ENCODE measurements at places on chromosomes 11 and 22. TPM values are rescaled to one million over a fixed set of nuclear protein-coding genes. Genes with fewer than 3 reads are reported as not detected.

DNA sequence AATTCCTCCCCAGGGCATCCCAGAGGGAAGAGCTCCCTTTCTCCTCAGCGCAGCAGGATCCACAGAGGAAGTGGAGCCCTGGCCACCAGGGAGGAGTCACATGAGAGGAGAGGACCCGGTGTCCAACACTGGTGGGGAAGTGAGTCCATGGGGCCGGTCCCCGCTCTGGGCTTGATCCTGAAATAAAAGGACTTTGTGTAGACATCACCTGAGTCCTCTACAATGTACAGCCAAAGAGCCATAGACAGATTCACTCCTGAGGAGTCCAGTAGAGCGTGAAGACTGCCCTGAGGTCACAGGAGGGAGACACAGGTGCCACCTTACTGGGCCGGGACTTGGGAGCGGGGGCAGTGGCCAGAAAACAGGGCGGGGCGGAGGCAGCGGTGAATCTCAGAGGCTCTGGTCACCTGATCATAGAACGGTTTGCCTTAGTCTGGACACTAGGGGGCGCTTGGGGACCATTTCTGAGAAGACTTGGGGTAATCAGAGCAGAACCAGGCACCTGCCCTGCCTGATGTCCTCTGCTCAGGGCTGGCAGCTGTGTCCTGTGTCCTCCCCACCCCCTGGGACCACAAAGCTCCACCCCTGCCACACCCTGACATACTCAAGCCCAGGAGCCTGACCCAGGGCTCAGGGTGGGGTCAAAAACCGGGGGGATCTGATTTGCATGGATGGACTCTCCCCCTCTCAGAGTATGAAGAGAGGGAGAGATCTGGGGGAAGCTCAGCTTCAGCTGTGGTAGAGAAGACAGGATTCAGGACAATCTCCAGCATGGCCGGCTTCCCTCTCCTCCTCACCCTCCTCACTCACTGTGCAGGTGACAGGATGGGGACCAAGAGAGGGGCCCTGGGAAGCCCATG is 112.7 kb downstream of the VPREB1 start:
- peaks cover 7% of the 10 kb centered on the region for H3K27me3 ChIP-seq
- no peaks in the 10 kb centered on the region for H3K36me3 ChIP-seq
- peak; percentile 65 for DNase-seq
- no peak overlapping the region for H3K27ac ChIP-seq
- H3K4me3 ChIP-seq = no peak overlapping the region
- no peaks in the 10 kb centered on the region for H3K4me1 ChIP-seq

GRCh38 chr11:122091835-122092234 is 24.2 kb downstream of the BLID start:
- peaks cover 39% of the 10 kb centered on the region for H3K36me3 ChIP-seq
- H3K27me3 ChIP-seq = no peaks in the 10 kb centered on the region
- H3K4me3 ChIP-seq = no peak overlapping the region
- no peak overlapping the region for H3K27ac ChIP-seq
- DNase-seq = no peak

DNA sequence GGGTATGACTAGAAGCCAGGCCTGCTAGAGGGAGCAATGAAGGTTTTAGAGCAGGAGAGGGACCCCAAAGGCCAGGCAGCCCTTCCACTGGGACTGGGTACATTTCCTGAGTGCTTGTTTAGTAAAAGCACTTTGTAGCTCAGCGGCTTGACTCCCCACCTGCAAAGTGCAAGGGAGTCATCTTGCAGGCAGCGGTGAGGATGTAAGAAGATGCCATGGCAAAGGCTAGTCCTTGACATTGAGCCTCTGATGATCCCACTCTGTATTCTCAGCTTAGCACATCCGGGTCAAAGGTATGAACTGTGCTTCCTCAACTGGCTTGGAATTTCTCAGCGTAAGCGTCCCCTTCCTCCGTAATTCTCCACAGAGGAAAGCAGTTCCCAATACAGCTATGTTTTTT is 3.1 kb upstream of the UBE2L3 start:
- no peaks in the 10 kb centered on the region for H3K36me3 ChIP-seq
- no peak overlapping the region for H3K4me3 ChIP-seq
- H3K27ac ChIP-seq = no peak overlapping the region
- no peaks in the 10 kb centered on the region for H3K27me3 ChIP-seq
- H3K4me1 ChIP-seq = peaks cover 11% of the 10 kb centered on the region

Gene TCN2
- 39.0 TPM for total RNA-seq

- DNase-seq = no peak
- no peak overlapping the region for H3K4me3 ChIP-seq
Measured at GRCh38 chr22:49812838-49813237, 14.8 kb downstream of the BRD1 start.

DNA sequence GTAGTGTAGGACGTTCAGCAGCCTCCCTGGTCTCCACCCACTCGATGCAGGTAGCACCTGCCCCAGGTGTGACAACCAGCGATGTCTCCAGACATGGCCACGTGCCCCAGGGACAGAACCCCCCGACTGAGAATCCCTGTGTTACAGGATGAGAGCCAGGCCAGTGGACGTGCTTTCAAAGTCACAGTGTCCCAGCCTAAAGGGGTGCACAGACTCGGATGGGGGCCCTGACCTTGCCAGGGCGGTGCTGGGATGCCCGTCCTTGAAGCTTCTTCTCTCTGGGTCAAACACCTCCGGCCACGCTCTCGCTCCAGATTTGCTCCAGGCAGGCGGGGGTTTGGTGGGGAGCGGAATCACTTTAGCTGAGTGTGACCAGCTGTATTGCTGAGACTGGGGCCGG is 23.3 kb upstream of the GAL start:
- no peaks in the 10 kb centered on the region for H3K36me3 ChIP-seq
- H3K27ac ChIP-seq = no peak overlapping the region
- H3K4me1 ChIP-seq = peaks cover 3% of the 10 kb centered on the region

DNA sequence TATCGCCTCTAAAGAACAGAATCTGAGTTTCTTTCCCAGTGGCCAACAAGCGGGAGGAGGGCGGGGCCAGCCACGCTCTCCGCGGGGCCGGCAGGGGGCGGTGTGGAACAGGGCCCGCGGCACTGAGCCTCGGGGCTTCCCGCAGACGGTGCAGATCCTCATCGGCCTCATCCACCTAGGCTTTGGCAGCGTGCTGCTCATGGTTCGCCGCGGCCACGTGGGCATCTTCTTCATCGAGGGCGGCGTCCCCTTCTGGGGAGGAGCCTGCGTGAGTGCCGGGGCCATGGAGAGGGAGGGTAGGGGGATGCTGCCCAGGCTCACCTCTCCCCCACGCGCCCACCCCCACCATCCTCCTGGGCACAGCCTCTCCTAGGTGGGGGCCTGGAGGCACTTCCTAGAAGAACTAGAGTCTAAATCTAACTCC is 10.7 kb downstream of the MS4A15 start:
- no peaks in the 10 kb centered on the region for H3K36me3 ChIP-seq
- no peaks in the 10 kb centered on the region for H3K4me1 ChIP-seq
- no peak overlapping the region for H3K4me3 ChIP-seq
- no peak overlapping the region for H3K27ac ChIP-seq
- H3K27me3 ChIP-seq = no peaks in the 10 kb centered on the region

- H3K4me1 ChIP-seq = no peaks in the 10 kb centered on the region
- DNase-seq = no peak
- H3K4me3 ChIP-seq = no peak overlapping the region
- no peaks in the 10 kb centered on the region for H3K36me3 ChIP-seq
- H3K27ac ChIP-seq = no peak overlapping the region
Measured at GRCh38 chr22:28015046-28015425, 96.0 kb upstream of the PITPNB start.

- peak; percentile 36 for DNase-seq
- no peak overlapping the region for H3K27ac ChIP-seq
- no peaks in the 10 kb centered on the region for H3K27me3 ChIP-seq
- no peak overlapping the region for H3K4me3 ChIP-seq
- no peaks in the 10 kb centered on the region for H3K4me1 ChIP-seq
Measured at GRCh38 chr11:113730887-113731726, 25.0 kb upstream of the TMPRSS5 start.

Gene RFPL1
- total RNA-seq = not detected

Gene STT3A
- total RNA-seq = 78.0 TPM

- H3K27ac ChIP-seq = no peak overlapping the region
- H3K4me1 ChIP-seq = peaks cover 12% of the 10 kb centered on the region
- H3K36me3 ChIP-seq = no peaks in the 10 kb centered on the region
Measured at GRCh38 chr22:43889201-43889859, 2.5 kb downstream of the PNPLA5 start.

DNA sequence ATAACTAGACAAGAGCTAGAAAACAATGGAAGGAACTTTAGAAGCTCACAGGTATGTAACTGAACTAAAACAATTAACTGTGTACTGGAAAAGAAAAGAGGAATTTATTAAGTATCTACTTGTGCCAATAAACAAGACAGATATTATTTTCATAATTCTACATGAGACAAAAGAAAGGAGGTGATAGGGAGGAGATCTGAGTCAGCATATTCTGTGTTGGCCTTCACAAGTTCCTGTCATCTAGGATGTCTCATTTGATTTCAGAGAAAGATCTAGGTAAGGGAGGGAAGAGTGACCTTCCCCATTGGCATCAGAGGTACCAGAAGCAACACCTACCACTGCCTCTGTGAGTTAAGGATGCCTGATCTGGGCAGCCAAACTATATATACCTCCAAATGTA is 34.8 kb upstream of the TEAD1 start:
- no peaks in the 10 kb centered on the region for H3K36me3 ChIP-seq
- H3K27me3 ChIP-seq = no peaks in the 10 kb centered on the region
- H3K4me1 ChIP-seq = no peaks in the 10 kb centered on the region

DNA sequence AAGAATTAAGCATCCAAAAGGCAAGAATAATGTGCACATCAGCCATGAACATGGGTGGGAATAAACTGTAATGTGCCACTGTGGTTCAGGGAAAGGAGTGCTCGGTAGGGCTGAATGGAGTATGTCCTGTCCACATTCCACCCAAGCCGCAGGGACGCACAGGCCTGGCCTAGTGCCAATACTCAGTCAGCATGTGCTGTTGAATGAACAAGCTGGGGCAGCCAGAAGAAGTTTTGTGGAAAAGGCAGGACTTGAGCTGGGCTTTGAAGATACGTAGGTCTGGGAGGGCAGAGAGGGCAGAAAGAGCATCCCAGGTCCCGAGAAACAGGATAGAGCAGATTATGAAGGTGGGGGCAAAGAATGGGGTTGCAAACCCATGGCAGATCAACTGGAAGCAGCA is 60.0 kb upstream of the PLET1 start:
- peaks cover 13% of the 10 kb centered on the region for H3K4me1 ChIP-seq
- peak; percentile 55 for DNase-seq
- H3K27me3 ChIP-seq = no peaks in the 10 kb centered on the region
- no peaks in the 10 kb centered on the region for H3K36me3 ChIP-seq
- no peak overlapping the region for H3K27ac ChIP-seq
- H3K4me3 ChIP-seq = no peak overlapping the region

Gene RPLP2
- 636 TPM for total RNA-seq

Gene PATE2
- total RNA-seq = not detected

DNA sequence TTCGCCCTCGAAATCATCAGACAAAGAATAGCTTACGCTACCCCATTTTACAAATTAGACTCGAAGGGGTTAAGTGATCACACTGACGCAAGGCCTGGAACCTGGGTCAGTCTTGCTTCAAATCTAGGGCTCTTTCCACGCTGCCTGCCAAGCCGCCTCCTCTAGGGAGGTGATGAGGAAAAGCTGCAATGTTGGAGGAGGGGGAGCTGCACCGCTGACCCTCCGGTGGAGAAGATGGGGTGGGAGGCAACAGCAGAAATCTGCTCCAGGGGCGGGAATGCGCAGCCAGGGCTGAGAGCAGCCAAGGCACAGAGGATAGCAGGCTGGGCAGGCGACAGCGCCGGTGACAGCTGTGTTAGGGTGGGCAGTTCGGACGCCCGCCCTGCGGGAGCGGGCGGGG is 595 bp downstream of the SYVN1 start:
- H3K27ac ChIP-seq = peak overlapping the region; percentile 95
- peaks cover 21% of the 10 kb centered on the region for H3K4me1 ChIP-seq
- DNase-seq = peak; percentile 53
- H3K36me3 ChIP-seq = peaks cover 43% of the 10 kb centered on the region
- H3K4me3 ChIP-seq = peak overlapping the region; percentile 93
- H3K27me3 ChIP-seq = no peaks in the 10 kb centered on the region

DNA sequence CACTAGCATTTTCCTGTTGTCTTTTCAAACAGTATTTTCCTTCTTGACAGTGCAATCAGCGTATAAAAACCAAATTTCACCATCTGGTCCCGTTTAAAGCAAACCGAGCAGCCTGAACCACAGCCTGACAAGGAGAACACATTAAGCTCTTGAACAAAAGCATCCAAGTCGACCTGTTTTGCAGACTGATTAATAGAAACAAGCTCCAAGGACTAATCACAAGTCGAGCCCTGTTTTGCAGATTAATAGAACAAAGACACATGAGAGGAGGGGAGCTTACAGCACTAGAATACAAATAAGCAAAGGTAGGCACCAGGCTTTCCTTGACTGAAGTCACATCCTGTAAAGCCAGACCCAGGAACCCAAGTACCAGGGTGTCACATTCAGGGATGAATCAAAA is 104.8 kb downstream of the MPPED2 start:
- no peaks in the 10 kb centered on the region for H3K27me3 ChIP-seq
- no peaks in the 10 kb centered on the region for H3K4me1 ChIP-seq
- H3K27ac ChIP-seq = no peak overlapping the region
- no peak overlapping the region for H3K4me3 ChIP-seq
- no peak for DNase-seq
- H3K36me3 ChIP-seq = no peaks in the 10 kb centered on the region

GRCh38 chr22:29813563-29813962 is 24.5 kb downstream of the ASCC2 start:
- H3K27me3 ChIP-seq = no peaks in the 10 kb centered on the region
- no peaks in the 10 kb centered on the region for H3K4me1 ChIP-seq
- no peak for DNase-seq
- H3K36me3 ChIP-seq = no peaks in the 10 kb centered on the region

GRCh38 chr11:58046231-58046630 is 15.5 kb downstream of the OR6Q1 start:
- H3K27me3 ChIP-seq = no peaks in the 10 kb centered on the region
- no peaks in the 10 kb centered on the region for H3K36me3 ChIP-seq
- H3K4me3 ChIP-seq = no peak overlapping the region
- H3K27ac ChIP-seq = no peak overlapping the region
- DNase-seq = no peak
- no peaks in the 10 kb centered on the region for H3K4me1 ChIP-seq

- H3K27me3 ChIP-seq = no peaks in the 10 kb centered on the region
- H3K36me3 ChIP-seq = no peaks in the 10 kb centered on the region
- H3K4me3 ChIP-seq = no peak overlapping the region
- H3K4me1 ChIP-seq = peaks cover 6% of the 10 kb centered on the region
Measured at GRCh38 chr11:107593951-107594350, 3.0 kb downstream of the ELMOD1 start.
